ENCODE measurements at places on chromosomes 12 and 14. TPM values are rescaled to one million over a fixed set of nuclear protein-coding genes. Genes with fewer than 3 reads are reported as not detected.
A peak's percentile ranks its signal among the peaks of the same experiment; 100 is the strongest.

DNA sequence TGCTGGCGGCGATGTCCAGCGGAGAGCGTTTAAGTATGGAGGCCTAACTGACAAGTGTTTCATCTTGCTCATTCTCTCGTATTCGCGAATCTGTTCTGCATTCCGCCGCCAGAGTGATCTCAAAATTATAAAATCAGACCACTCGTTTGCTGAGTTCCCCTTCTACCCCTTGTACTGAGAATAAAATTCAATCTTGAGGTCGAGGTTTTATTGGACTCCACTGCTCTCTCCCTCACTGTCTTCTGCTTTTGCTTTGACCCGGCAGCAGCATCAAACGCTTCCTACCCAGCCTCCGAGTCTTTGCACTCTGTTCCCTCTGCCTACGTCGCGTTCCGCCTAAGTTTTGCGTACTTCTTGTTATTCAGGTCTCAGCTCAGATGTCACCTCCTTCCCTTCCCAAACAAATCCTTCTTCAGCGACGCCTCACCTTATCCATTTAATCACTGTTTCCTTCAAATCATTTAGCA is 462 bp downstream of the KNTC1 start:
- H3K4me3 ChIP-seq, result peak overlapping the region; percentile 57
- peaks cover 19% of the 10 kb centered on the region for H3K4me1 ChIP-seq
- H3K27ac ChIP-seq, result peak overlapping the region; percentile 90
- no peaks in the 10 kb centered on the region for H3K27me3 ChIP-seq
- ATAC-seq, result no peak
- peaks cover 6% of the 10 kb centered on the region for H3K36me3 ChIP-seq

DNA sequence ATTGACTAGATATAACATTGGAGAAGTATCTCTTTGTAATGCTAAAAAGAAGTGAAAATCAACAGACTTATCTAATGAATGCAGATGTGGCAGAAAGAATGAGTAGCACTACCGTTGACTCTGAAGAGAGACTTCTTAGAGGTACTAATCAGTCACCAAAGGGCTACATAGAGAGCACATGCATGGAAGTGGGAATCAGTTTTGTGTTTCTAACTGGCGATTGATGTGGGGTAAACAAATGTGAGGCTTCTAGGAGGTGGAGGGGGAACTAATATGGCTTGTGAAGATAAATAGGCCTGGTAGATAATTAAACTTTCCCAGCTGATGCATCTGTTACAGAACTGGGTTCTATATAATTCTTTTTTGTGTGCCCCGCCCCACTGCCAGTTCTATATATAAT is 10.5 kb downstream of the COCH start:
- H3K36me3 ChIP-seq, result no peaks in the 10 kb centered on the region
- no peaks in the 10 kb centered on the region for H3K4me1 ChIP-seq
- no peaks in the 10 kb centered on the region for H3K27me3 ChIP-seq
- no peak overlapping the region for H3K4me3 ChIP-seq
- H3K27ac ChIP-seq, result no peak overlapping the region

DNA sequence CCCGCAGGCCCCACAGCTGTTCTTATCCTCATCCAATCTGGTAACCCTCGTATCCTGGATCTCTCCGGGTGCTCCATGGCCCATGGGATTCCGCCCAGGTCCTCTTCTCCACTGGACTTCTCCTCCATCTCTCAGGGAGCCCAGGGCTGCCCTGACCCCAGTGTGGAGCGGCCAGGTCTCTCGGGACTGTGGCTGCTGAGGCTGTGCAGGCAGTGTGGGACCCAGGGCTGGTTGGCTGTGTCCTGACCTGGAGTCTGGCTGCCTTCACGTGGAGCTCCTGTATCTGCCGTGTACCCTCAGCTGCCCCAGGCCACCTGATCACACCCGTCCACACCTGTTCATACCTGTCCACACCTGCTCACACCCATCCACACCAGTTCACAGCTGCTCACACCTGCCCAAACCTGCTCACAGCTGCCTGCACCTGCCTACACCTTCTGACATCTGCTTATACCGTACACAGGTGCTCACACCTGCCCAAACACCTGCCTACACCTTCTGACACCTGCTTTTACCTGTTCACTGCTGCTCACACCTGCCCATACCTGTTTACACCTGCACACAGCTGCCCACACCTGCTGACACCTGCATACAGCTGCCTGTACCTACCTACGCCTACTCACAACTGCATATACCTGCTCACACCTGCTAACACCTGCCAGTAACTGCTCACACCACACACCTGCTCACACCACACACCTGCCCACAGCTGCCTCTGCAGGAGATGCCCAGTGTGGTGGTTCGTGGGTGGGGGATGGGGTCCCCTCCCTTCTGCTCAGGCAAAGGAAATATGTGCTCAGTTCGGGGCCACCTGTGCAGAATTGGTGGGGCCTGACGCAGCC is 92.2 kb downstream of the GALNT9 start:
- no peaks in the 10 kb centered on the region for H3K4me1 ChIP-seq
- no peak for ATAC-seq
- no peak overlapping the region for H3K27ac ChIP-seq

DNA sequence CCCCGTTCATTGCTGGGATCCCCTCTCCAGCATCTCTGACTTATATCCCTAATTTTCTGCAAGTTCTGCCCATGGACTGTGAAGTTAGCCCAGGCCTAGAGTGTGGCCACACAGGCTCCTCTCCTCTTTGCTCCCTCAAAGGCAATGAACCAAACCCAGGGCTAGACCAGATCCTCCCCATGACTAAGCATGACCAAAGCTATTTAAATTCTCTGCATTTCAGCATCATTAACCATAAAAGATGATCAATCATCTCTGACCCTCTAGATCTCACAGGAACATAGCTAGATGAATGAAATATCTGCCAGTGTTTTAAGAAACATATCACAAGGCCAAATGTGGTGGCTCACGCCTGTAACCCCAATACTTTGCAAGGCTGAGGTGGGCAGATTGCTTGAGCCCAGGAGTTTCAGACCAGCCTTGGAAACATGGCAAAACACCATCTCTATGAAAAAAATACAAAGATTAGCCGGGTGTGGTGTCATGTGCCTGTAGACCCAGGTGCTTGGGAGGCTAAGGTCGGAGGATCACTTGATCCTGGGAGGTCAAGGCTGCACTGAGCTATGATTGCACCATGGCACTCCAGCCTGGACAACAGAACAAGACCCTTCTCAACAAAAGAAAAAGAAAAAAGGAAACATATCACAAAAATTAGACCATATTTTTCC is 2.2 kb upstream of the KRT3 start:
- peaks cover 18% of the 10 kb centered on the region for H3K27me3 ChIP-seq
- H3K36me3 ChIP-seq, result no peaks in the 10 kb centered on the region
- H3K27ac ChIP-seq, result no peak overlapping the region
- no peak overlapping the region for H3K4me3 ChIP-seq

DNA sequence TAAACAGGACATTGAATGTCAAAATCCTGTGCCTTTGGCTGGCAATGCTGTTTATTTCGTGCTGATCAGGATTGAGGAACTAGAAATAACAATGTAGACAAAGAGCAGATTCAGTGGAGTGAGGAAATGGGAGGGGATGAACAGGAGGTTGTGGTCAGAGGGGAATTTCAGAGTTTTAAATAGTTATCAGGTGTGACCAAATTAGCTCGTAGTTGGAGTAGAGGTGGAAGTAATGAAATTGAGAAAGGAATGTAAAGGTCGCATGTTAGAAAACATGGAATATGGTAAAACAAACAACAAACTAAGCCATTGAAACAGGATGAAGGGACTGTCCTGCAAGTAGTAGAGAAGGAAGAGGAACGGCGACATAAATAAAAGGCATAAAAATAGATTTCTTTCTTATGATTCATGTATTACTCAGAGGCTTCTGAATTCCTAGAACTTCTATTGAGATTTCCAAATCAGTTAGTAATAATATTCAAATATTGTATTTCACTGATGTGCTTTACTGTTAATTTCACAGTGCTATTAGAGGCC is 9.5 kb upstream of the SAV1 start:
- H3K4me3 ChIP-seq, result no peak overlapping the region
- H3K27me3 ChIP-seq, result no peaks in the 10 kb centered on the region
- H3K27ac ChIP-seq, result no peak overlapping the region
- H3K4me1 ChIP-seq, result no peaks in the 10 kb centered on the region

- no peak overlapping the region for H3K4me3 ChIP-seq
- no peaks in the 10 kb centered on the region for H3K4me1 ChIP-seq
- peaks cover 3% of the 10 kb centered on the region for H3K27me3 ChIP-seq
- no peak for ATAC-seq
Measured at GRCh38 chr12:130574402-130574801, 141.7 kb downstream of the RIMBP2 start.

GRCh38 chr12:5916785-5917290 is 28.2 kb downstream of the ANO2 start:
- no peaks in the 10 kb centered on the region for H3K36me3 ChIP-seq
- H3K27ac ChIP-seq, result no peak overlapping the region
- H3K27me3 ChIP-seq, result peaks cover 16% of the 10 kb centered on the region

GRCh38 chr12:49264873-49265792 is at the start of gene TUBA1C:
TSS of gene TUBA1C (plus strand) at chr12:49265082. CDS start at chr12:49265182, 100 bp downstream.
- peak within 1 kb of the TSS; percentile 92 for H3K27ac ChIP-seq
- no peaks in the 10 kb centered on the region for H3K27me3 ChIP-seq
- ATAC-seq, result peak; percentile 94
- H3K36me3 ChIP-seq, result no peaks in the 10 kb centered on the region
- H3K4me1 ChIP-seq, result peaks cover 3% of the 10 kb centered on the region

DNA sequence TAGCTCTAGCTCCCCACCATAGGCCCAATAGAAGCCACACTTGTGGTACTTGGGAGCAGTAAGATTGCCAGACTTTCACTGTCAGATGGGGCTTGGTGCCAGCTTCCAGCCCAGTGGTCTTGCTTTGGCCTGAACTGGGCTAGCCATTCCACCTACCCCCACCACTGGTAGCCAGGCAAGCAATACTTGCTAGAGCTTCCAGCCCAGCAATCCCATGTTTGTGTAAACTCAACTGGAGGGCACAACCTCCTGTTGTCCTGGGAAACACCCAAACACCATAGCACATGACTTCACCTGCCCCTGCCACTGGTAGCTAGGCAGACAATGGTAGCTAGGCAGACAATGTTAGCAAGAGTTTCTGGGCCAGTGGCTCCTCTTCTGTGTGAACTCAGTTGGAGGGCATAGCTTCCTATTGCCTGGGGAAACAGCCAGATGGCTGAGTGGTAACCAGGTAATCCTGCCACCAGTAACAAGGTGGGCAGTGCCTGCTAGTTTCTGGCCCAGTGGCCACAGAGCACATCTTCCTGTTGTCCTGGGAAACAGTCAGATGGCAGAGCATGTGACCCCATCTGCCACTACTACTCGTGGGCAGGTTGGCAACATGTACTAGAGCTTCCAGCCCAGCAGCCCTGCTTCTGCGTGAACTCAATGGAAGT is 5.6 kb upstream of the OR6C76 start:
- no peak overlapping the region for H3K4me3 ChIP-seq
- H3K27ac ChIP-seq, result no peak overlapping the region
- no peak for ATAC-seq
- no peaks in the 10 kb centered on the region for H3K36me3 ChIP-seq
- no peaks in the 10 kb centered on the region for H3K4me1 ChIP-seq

DNA sequence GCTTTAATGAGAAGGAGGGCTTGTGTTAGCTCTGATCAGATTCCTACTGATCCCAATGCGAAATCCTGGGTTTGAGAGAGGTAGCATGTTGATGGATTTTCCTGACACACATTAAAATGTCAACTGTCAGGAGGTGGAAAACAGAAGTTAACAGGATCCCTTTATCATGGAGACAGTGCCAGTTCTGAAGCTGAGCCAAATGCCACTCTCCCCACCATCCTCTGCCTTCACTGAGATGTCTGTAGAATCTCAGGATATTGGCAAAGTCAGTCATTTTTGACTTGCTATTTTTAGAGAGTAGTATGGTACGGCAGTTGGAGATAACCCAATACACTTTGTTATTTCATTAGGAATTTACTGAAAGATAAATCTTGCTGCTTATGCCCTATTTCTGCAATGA is 1816.2 kb upstream of the FLRT2 start:
- no peaks in the 10 kb centered on the region for H3K4me1 ChIP-seq
- no peaks in the 10 kb centered on the region for H3K36me3 ChIP-seq
- no peak for ATAC-seq
- H3K27ac ChIP-seq, result no peak overlapping the region
- no peak overlapping the region for H3K4me3 ChIP-seq

GRCh38 chr12:32454075-32454474 is 54.7 kb downstream of the FGD4 start:
- no peaks in the 10 kb centered on the region for H3K27me3 ChIP-seq
- ATAC-seq, result peak; percentile 79
- H3K27ac ChIP-seq, result peak overlapping the region; percentile 18
- H3K4me3 ChIP-seq, result no peak overlapping the region
- peaks cover 5% of the 10 kb centered on the region for H3K4me1 ChIP-seq

- H3K36me3 ChIP-seq, result no peaks in the 10 kb centered on the region
- ATAC-seq, result no peak
Measured at GRCh38 chr14:103881268-103882201, 34.2 kb upstream of the PPP1R13B start.

GRCh38 chr14:21852061-21852664 is 178.5 kb upstream of the OR4E1 start:
- H3K27ac ChIP-seq, result no peak overlapping the region
- H3K36me3 ChIP-seq, result no peaks in the 10 kb centered on the region
- ATAC-seq, result no peak
- peaks cover 11% of the 10 kb centered on the region for H3K27me3 ChIP-seq
- no peaks in the 10 kb centered on the region for H3K4me1 ChIP-seq
- no peak overlapping the region for H3K4me3 ChIP-seq

DNA sequence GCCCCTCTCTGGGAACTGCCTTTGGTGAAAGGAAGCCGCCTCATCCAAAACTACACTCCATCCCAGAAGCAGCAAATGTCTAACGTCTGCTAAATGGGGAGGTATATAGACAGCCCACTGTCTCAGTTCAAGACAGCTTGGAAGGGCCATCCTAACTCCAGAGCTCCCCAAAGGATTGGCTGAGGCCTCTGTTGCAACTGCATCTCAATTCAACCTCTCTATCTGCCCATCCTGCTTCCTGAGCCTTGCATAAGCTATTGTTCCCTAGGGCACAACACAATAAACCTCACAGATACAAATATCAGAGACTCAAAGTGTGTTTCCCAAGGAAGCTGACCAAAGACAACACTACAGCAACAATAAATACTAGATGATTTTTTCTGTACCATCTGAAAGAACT is 495.2 kb upstream of the SOX5 start:
- ATAC-seq, result no peak
- no peaks in the 10 kb centered on the region for H3K4me1 ChIP-seq
- H3K27me3 ChIP-seq, result no peaks in the 10 kb centered on the region
- H3K27ac ChIP-seq, result no peak overlapping the region

The IL23A gene
- total RNA-seq, result not detected

The CDKN1B gene
- 74.3 TPM for total RNA-seq

The CEBPE gene
- total RNA-seq, result not detected

The OR9K2 gene
- not detected for total RNA-seq

The TUNAR gene
- not detected for total RNA-seq

The CELA1 gene
- not detected for total RNA-seq
